Activated CD8-positive, alpha-beta memory T cell treated with anti-CD3 and anti-CD28 coated beads for 48 hours (primary cell): ENCODE measurements at places on chromosomes 6 and 20.

DNA sequence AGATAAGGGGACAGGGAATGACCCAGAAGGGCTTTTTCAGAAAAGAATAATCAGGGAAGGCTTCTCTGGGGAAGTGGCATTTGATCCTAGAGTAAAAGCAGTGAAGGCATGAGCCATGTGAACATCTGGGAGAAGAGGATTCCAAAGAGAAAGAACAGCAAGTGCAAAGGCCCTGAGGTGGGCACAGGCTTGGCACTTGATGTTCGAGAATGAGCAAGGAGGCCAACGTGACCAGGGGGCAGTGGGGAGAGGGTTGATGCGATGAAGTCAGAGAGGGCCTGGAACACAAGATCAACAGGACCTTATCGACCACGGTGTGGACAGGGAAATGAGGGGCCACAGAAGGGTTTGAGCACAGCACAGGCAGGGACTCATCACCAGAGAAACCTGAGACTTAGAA lies 5.8 kb downstream of the GRM4 start:
- DNase-seq: no peak

DNA sequence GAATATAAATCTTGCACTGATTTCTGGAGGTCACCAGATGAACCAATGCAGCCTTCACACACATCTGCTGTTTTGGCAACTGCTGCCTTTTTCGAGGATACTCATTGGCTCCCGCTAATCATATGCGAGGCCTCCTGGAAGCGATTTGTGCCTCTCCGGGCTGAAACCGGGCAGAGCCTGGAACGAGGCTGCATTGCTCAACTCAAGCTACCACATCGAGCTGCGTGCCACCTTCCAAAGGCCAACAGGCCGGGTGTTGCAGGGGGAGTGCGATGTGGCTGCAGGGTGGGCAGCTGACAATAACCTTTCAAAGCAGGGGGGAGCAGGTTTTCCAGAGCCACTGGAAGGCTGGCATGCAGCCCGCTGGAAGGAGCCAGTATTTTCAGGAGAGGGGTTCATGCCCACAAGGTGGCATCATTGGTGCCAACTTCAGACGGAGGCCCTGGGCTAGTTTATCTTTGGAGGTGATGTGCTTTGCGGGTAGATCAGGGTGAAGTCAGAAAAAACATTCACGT lies 122.6 kb upstream of the IFNGR1 start:
- no peak for DNase-seq

- no peak for DNase-seq
These were observed 37.0 kb upstream of the MPC1 start for GRCh38 chr6:166419717-166420116.

GRCh38 chr20:40958598-40958997 lies 70.0 kb upstream of the TOP1 start:
- no peak for DNase-seq

GRCh38 chr20:17399303-17399985 lies 131.7 kb downstream of the BFSP1 start:
- DNase-seq: no peak

GRCh38 chr6:158161566-158162254 lies 6.4 kb downstream of the SERAC1 start:
- DNase-seq: no peak

DNA sequence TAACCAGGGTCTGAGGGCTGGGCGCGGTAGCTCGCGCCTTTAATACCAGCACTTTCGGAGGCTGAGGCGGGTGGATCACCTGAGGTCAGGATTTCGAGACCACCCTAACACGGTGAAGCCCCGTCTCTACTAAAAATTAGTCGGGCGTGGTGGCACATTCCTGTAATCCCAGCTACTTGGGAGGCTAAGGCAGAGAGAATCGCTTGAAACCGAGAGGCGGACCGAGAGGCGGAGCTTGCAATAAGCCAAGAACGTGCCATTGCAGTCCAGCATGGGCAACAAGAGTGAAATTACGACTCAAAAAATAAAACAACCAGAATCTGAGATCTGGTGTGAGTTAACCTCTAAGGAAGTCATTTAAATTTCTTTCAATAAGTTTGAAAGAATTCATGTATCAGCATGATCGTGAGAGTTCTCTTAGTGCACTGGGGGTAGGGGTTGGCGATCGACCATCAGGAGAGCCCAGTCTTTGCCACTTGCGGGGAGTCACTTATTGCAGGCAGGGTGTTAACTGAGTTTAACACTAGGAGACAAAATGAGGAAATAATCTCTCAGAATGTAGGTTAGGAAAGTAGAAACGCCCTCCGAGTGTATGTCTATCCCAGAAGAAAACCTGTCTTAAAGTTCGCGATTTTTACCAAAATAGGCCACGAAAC lies 206.5 kb upstream of the ZNF184 start:
- no peak for DNase-seq

- no peak for DNase-seq
These were observed 278.6 kb upstream of the TCF21 start for GRCh38 chr6:133610227-133610840.

GRCh38 chr20:47603260-47603659 lies 101.6 kb downstream of the NCOA3 start:
- no peak for DNase-seq

DNA sequence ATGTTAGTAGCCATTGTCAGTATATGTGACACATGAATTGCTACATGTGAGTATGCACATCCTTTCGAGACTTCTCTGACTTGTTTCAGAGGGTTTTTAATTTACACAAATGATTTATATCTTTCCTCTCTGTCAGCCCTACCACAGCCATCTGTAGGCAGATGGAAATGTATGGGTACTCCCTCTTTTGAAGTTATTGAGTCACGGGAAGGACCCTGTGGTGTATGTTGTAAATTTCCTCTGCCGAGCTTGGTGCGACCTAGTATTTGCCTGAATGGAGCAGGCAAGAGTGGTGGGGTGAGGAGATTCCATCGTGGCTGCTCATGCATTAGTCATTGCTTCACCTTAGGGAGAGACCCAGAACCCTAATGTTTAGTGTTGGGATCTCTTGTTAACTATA lies 171.9 kb downstream of the JARID2 start:
- DNase-seq: no peak

DNA sequence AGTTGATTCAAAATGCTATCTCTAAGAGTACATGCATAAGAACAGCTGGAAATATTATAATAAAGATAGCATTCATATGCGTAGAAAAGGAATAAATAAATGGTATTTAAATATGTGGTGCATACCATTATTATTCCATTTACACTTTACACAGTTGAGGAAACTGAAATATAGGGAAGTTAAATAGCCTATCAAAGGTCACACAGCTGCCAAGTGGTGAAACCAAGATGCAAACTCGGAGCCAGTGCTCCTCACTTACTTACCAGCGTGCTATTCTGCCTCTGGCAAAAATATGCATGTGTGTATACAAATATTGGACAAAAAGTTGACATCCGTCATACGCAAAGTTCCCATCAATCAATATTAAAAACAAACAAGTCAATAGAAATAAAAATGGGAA lies 22.3 kb upstream of the ANKEF1 start:
- DNase-seq: no peak

- DNase-seq: no peak
These were observed 90.9 kb downstream of the ANKS1A start for GRCh38 chr6:34979994-34980393.

DNA sequence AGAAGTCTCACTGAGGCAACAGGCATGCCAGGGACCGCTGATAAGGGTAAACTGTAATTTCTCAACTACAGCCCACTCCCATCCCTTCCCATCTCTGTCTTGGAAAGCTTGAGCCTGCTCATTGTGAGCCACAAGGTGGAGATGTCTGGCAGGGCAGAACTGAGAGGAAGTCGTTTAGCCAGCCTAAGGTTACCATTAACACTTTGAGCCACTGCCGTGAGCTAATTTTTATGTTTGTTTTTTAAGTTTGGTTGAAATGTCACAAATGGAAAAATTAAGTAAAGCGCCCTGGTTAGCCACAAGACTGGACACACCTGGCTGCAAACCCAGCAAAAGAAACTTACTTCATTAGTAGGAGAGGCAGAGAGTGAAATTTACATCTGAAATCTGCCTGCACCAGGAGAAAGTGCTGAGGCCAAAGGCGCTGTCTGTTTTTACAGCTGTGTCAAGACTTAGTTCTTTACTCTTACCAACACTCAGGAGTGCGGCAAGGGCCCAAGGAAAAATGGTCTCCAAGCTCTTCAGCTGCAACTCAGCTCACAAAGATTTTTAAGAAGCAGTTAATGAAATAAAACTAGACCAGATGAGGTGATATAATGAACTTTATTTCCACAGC lies 50.0 kb upstream of the FAM83C start:
- DNase-seq: no peak

DNA sequence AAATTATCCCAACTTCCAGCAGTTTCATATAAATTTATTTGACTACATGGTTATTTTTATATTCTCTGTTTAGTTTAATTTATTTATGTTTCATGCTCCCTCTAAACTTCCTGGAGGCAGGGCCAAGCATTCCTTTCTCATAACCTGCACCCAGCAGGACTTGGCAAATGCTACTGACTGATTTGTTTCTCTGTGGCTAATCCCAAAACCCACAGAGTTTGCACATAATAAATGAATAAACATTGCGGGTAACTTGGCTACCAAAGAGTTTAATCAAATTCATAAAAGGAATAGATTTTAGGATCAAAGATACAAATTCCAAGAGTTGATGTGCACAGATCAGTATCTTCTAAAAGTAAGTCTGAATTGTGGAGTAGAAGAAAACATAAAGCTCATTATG lies 239.5 kb downstream of the SLC35F1 start:
- no peak for DNase-seq

GRCh38 chr6:6714118-6714897 lies 125.8 kb downstream of the LY86 start:
- DNase-seq: no peak

DNA sequence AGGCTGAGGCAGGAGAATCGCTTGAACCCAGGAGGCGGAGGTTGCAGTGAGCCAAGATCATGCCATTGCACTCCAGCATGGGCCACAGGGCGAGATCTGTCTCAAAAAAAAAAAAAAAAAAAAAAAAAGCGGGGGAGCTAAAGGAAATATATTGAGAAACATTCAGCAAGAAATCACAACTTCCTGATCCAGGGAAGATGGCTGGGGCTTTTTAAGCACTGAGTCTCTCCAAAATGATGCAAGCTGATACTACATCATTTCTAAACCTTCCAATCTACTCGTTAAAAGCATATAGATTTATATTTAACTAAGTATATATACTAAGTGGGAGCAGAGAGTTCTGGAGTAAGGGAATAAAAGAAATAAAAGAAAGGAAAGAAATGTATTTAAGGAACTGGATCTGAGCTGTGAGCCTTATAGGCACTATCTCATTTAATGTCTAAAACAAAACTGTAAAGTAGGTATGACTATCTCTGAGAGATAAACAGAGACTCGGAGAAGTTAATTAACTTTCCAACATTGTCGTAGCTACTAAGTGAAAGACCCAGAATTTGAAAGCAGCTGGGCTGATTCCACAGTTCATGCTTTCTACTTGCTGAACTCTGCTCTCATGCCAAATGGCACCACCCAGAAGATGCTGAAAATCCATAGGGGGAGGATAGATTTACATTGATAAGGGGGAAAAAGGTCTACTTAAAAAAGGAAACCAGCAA lies 215.0 kb upstream of the MARCKS start:
- no peak for DNase-seq

GRCh38 chr6:125656287-125656870 lies 93.1 kb upstream of the HEY2 start:
- no peak for DNase-seq

DNA sequence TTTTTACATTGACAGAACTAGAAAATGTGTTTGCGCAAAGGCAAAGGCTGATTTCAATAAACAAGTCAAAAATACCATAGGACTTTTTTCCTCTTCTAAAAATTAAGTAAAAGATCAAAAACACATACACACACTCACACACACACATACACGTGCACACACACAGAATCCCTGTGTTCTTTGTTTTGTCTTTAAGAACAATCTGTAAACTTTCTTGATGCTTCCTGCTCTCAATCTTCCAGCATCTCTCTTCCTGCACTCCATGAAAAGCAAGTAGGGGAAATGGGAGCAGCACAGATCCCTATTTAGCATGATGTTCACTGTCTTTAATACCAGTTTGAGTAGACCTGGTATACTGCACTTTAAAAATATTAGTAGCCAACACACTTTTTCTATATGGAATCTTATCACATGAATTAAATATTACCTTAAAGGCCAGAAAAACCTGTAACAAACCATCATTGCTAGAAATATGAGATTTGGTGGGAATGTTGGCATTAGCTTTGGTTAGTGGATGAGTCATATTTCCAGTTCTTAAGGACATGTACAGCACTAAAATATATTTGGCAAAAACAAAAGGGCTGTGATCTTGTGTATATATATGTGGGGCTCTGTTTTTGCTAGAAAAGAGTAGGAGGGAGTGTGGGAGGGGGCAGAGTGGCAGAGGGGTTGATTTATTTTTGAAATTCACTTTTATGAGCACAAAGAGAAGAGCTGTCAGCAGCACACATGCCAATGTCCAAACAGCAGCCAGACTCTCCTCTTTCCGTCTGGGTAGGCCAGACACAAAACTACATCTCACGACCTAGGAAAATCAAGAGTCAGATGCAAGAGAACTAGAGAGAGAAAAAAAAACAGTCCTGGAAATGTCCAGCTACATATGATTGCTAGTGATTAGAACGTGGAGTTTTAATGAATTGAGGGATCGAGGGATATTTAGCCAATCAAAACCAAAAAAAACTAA lies 4.6 kb downstream of the PTPRK start:
- no peak for DNase-seq

- DNase-seq: no peak
These were observed 208.6 kb upstream of the AGPAT4 start for GRCh38 chr6:161482517-161482858.
